ENCODE measurements at places on chromosomes 3 and 15.

DNA sequence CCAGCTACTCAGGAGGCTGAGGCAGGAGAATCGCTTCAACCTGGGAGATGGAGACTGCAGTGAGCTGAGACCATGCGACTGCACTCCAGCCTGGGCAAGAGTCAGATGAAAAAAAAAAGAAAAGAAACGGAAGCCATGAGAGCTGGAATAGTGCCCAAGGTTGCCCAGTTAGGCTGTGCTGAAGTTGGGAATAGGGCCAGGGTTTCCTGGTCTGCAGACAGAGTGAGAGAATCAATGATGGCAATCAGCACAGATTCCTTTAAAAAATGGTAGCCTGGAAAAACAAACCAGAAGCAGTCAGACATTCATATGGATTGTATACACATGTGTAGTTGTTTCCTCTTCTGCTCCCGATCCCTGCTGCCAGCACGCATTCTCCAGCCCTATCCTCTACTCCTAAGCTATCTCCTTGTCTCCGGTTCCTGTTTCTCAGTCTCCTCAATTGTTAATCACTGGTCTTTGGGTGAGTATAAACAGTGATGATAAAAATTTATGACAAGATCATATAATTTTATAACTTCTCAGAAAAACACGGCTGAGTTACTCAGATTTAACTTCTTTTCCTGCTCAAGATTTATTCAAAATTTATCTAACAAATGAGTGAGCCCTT is 316.2 kb upstream of the UMPS start:
- DNase-seq, result no peak

DNA sequence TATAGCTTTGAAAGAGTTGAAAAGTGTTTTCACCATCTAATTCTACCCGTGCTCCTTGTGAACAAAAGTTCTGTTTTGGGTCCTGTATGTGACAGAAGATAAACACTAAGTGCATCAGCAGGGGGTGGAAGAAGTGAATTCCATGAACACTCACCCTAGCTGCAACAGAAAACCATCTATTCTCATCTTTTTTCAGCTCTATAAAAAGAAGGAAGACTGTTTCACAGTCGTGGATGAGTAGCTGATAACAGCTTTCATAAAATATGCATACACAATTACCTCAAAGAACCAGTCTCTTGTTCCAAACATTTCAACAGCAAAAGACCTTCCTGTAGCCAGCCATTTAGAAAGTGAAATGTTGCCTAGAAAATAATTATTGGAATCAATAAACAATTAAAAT is 281.7 kb upstream of the RASGRP1 start:
- DNase-seq, result no peak

DNA sequence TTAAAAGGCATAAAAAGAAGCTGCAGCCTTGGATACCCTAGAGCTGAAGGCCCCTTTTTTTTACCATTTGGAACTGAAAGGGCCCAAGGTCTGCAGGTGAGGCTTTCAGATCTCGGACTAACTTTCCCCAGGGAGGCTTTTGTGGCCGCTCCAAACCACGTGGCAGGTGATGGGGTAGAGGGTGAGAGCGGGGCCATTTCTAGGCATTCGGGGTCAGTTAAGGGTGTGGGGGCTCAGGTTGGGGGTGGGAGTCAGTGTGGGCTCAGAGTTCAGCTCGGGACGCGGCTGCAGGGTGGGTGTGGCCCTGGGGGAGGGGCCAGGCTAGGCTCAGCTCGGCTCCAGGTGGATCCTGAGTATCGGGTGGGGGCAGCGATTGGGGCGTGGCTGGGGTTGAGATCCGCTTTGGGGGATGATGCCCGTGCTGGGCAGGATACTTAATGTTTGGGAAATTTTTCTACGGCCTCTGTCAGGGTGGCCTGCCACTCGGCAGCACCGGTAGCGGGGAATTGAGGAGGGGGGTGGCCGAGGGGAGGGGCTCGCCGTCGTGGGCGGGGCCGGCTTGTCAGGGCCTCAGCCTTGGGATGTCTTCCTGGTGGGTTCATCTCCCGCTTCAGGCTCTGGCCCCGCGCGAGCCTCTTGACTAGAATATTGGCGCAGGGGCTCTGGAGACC is 2.5 kb downstream of the KLF13 start:
- DNase-seq, result no peak

GRCh38 chr3:64234571-64234970 is 9.3 kb upstream of the PRICKLE2 start:
- no peak for DNase-seq

DNA sequence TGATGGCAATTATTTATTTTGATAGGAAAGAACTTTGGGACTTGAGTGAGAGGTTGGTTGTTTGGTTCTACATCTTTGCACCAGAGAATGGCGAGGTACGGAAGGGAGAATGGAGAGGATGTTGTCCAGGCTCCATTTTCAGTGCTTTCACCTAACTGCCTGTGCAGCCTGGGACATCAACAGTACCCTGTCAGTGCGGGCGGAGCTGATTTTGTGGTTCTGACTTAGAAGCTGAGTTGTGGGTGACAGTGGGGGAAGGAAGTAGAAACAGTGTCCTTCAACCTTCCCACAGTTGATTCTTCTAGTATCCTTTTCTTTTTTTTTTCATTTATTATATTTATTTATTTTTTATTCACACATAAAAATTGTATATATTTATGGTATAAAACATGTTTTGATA is 95.3 kb downstream of the TIGIT start:
- no peak for DNase-seq

- no peak for DNase-seq
These were observed 52.4 kb upstream of the BLM start for GRCh38 chr15:90664650-90665287.

DNA sequence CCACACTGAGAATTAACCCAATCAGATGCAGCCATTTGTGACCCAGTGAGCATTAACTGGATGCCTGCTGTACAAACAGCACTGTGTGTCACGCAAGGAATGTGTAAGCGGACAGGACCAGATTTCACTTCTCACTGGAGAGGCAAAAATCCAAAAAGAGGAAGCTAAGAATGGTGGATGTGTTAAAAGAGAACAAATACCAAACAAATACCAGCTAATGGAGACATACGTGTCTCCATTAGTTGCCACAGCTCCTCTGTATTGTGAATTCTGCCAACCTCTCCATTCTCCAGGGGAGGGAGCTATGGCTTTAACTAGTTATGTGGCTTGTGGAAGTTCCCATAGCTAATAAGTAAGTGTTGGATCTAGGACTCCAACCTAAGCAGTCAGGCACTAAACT is 2.6 kb downstream of the LTF start:
- no peak for DNase-seq

DNA sequence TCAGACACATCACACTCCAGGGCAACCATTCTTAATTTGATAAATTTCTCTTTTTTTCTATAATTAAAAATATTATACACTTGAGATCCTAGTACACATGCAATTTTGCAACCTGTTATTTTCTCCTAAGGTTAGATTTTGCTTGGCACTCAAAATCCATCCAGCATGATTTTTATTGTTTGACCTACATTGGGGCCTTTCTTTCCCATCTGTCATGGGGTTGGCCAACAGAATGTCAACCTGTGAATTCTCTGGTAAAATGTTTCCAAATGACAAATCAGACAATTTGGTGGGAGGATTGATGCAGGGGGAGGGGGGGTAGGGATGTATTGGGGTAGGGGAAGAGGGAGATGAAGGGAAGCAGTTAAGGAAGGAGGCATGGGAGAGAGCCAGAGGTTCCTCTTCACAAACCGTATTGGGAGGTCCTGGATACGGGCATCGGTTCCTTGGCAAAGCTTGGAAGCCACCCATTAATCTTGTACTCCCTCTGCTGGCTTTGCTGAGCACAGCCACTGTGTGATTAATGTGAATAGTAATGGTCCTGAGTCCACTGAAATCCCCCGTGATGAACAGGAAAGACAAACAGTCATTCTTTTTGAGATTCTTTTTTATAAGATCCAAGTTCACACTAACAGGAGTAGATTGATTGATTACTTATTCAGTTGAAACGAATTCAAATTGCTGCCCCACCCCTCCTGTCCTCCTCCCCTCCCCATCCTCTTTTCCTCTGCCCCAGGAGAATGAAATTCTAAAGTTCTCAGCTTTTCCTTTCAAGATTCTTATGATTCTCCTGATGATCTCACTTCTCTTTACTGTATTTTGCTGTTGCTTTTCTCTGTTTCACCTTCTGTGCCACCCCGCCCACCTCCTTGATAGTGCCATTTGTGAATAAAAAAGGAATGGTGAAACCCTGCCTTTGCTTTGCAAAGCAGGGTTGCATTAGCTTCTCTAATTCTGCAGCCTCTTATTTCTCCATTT is 82.2 kb upstream of the SLC25A26 start:
- no peak for DNase-seq

DNA sequence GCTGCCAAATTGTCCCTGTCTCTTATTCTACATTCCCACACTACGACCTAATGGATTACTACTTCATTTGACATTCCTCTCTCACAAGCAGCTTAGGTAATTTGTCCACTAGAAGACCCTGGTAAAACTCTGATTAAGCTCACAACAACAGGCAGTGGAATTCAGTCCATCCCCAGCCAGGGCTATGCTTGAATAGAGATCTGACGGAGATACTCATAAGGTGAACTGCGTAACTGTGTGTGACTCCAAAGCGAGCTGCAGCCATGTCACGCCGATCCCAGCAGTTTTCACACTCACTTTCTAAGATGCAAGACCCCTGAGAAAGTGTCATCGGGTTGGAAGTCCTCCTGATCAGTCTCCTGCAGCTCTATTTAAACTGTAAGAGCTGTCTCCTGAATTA is 25.7 kb upstream of the ROBO2 start:
- DNase-seq, result no peak

GRCh38 chr3:30676424-30677346 is 70.3 kb downstream of the TGFBR2 start:
- DNase-seq, result no peak

DNA sequence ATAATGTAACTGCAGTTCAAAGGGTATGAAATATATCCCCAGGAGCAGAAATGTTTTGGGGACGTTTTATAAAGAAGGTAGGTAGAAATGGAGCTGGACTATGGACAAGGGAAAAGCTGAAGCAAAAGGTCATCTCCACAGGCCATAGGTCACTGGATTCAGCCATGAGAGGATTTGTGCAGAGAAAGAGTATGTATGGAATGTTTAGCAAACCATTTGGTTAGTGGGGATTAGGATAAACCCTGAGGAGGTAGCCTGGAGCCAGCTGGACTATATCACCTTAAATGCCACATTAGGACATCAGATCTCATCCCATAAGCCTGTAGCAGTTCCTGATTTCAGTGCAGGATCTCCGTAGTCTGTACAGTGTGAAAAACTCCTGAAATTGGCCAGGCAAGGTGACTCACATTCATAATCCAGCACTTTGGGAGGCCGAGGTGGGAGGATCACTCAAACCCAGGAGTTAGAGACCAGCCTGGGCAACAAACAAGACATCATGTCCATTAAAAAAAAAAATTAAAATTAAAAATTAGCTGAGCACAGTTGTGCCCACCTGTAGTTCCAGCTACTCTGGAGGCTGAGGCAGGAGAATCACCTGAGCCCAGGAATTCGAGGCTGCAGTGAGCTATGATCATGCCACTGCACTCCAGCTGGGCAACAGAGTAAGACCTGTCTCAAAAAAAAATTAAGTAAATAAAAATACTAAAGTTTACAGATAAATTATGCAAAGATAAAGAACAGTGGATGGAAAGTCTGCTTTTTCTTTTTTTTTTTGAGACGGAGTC is 4.7 kb downstream of the IP6K1 start:
- DNase-seq, result no peak

GRCh38 chr3:58064923-58065638 is 56.9 kb downstream of the FLNB start:
- DNase-seq, result no peak

- DNase-seq, result no peak
These were observed 136.7 kb upstream of the TLE3 start for GRCh38 chr15:70234256-70234905.

DNA sequence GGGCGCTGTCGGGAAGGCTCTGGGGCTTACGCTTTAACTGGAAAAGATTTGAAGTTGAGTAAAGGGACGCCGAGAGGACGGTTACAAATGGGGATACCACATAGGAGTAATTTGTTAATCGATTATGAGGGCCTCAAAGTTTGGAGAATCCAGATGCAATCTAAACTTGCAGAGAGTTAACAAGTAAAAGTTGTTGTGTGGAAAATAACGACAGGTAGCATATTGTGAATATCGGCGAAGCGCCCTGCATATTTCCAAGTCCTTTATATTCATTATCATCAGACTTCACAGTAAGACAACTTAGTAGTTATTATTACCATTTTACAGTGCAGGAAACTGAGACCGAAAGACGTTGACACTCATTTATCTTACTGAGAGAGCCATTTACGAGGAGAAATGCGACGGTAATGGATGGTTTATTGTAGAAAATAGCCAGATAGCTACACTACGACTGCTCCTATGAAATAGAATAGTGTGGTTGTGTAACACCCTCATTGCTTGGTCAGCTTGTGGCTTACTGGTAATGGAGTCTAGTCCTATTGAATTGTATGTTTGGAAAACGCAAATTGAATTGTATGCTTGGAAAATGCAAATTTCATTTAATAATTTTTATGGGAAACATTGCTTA is 700 bp downstream of the MKRN2 start:
- no peak for DNase-seq

DNA sequence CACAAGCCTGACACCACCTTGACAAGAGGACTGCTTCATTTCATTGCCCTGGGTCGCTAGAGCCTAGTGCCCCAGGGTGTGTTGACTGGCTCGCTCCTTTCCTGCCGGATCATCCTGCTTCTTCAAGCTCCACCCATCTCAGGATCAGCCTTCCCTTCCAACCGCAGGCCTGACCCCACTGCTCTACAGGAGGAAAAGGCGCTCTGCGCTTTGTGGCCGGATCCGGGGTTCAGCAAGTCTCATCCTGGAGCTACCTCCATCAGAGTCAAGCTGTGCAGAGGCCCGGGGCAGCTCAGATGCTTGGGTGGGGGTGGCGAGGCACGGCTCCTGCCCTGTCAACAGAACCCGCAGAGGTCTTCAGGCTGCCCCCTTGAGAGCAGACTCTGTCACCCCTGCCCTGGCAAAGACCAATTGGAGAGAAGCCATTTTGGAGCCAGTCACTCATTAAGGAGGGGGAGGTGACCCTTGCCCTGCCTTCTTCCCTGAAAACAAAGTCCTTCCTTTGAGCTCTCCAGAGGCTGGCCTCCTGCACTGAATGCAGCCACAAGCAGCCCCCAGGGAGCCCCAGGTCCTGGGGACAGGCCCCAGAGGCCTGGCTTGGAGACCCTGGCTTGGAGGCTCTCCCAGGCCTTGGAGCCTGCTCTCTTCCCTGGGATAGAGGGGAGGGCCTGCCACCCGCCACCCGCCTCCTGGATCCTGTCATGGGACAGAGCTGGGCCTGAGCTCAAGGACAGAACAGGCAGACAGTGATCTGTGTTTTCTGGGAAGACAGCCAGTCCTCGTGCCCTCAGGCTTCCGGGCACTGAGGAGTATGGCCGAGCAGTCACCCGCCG is 80.3 kb downstream of the CPN2 start:
- DNase-seq, result no peak

GRCh38 chr3:192409838-192410683 is 317.3 kb downstream of the FGF12 start:
- DNase-seq, result no peak
